ENCODE measurements at places on chromosomes 2 and 18. TPM values are rescaled to one million over a fixed set of nuclear protein-coding genes. Genes with fewer than 3 reads are reported as not detected.

The TANC1 gene
- total RNA-seq = 61.9 TPM

- no peaks in the 10 kb centered on the region for H3K27me3 ChIP-seq
- H3K27ac ChIP-seq = no peak overlapping the region
Observed at GRCh38 chr2:2265747-2266279, 65.3 kb downstream of the MYT1L start.

The CFAP65 gene
- total RNA-seq = not detected

GRCh38 chr2:31711737-31712136, 131.0 kb upstream of the SRD5A2 start:
- no peak overlapping the region for H3K4me3 ChIP-seq
- no peaks in the 10 kb centered on the region for H3K4me1 ChIP-seq
- no peaks in the 10 kb centered on the region for H3K27me3 ChIP-seq
- no peaks in the 10 kb centered on the region for H3K36me3 ChIP-seq
- no peak for DNase-seq
- no peak overlapping the region for H3K27ac ChIP-seq

GRCh38 chr2:24313744-24314632, 46.3 kb downstream of the ITSN2 start:
- no peaks in the 10 kb centered on the region for H3K27me3 ChIP-seq
- H3K27ac ChIP-seq = no peak overlapping the region
- no peak for DNase-seq
- H3K4me3 ChIP-seq = no peak overlapping the region
- no peaks in the 10 kb centered on the region for H3K36me3 ChIP-seq
- no peaks in the 10 kb centered on the region for H3K4me1 ChIP-seq

DNA sequence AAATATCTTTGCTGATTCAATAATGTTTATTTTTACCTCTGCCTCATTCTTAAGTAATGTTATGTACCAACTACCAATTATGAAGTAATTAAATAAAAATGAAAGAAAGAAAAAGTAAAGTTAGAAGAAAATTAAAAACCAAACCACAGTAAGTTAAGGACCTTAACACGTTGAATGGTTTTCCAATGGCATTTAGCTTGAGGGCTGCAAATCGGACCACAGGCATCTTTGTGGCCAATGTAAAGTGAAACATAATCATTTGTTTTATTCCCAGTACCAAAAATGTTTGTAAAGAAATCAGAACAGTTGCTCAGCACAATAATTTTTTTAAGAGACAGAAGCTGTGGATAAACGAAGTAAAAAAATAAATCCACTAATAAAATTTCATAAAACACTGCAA, 1455.5 kb upstream of the ZEB2 start:
- no peaks in the 10 kb centered on the region for H3K36me3 ChIP-seq
- H3K4me3 ChIP-seq = no peak overlapping the region
- no peak for DNase-seq
- H3K27ac ChIP-seq = no peak overlapping the region

- no peak for DNase-seq
- H3K4me1 ChIP-seq = no peaks in the 10 kb centered on the region
- no peak overlapping the region for H3K27ac ChIP-seq
- H3K36me3 ChIP-seq = no peaks in the 10 kb centered on the region
Observed at GRCh38 chr2:57740891-57741290, 305.7 kb upstream of the VRK2 start.

The IRS1 gene
- 16.9 TPM for total RNA-seq

GRCh38 chr2:220422676-220423075, 795.2 kb downstream of the SLC4A3 start:
- no peak overlapping the region for H3K27ac ChIP-seq
- H3K36me3 ChIP-seq = no peaks in the 10 kb centered on the region
- DNase-seq = no peak

DNA sequence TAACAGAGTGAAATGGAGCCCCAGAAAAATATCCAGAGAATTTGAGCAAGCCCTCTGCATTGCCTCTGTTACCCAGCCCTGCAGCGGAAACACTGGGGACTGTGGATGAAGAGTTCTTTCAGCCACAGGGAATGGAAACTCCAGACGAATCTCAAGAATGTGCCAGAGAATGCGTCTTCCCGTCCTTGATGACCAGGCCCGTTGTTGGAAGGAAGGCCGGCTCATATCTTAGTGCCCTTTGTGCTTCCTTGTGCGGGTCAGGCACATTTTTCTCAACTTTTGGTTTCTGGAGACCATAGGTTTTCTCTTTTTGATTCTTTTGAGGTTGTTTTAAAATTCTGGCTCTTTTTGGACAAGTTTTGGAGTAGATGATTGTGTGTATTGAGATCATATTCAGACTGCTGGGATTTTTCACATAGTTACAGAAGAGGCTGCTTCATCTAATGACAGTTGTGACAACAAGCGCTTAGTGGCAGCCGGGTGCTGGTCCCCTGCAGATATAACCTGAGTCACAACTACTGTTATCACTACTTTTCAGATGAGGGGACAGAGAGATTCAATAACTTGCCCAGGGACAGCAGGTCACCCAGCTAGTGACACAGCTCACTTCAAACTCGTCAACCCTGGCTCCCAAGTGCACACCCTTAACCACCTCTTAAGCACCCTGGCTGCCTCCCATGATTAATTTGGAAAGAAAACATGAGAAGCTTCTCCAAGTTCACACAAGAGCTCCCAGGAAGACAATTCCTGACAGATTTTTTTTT, 15.7 kb downstream of the MAL start:
- no peaks in the 10 kb centered on the region for H3K36me3 ChIP-seq
- no peak overlapping the region for H3K4me3 ChIP-seq
- no peak for DNase-seq
- H3K27ac ChIP-seq = no peak overlapping the region

DNA sequence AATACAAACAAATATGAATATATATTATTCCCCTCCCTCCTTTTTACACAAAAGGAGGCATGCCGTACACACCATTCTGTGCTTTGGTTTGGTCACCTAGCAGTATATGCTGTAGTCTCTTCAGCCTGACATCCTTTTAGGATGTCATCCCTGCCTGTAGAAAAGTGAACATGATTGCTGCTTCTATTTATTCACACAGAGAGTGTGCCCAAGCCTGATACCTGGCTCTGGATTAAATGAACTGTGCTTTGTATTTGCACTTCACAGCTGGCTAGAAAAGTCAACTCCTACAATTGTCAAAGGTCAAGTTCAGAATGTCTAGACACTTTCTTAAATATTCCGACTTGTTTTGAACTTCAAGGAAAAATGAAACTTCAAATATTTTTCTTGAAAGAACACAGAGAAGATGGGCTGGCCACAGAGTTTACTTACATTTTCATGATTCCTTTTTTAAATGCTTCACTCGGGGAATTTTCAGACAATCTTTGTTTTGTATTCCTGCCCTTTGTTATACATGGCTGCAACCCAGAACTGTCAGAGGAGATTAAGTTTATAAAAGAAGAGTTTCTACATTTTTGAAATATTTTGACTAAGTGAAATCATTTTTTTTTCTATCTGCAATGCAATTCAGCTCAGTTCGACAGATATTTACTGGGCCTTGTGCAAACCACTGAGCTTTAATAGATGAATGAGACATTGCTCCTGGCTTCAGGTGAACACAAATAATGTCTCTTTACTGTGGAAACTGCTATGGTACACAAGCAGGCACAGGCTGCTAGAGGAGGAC, 33.5 kb downstream of the DAPL1 start:
- H3K27me3 ChIP-seq = no peaks in the 10 kb centered on the region
- no peak overlapping the region for H3K27ac ChIP-seq
- no peaks in the 10 kb centered on the region for H3K4me1 ChIP-seq
- no peak for DNase-seq
- H3K36me3 ChIP-seq = no peaks in the 10 kb centered on the region

GRCh38 chr18:46650681-46651080, 6.3 kb downstream of the LOXHD1 start:
- H3K4me1 ChIP-seq = no peaks in the 10 kb centered on the region
- no peaks in the 10 kb centered on the region for H3K27me3 ChIP-seq
- H3K4me3 ChIP-seq = no peak overlapping the region
- H3K27ac ChIP-seq = no peak overlapping the region
- DNase-seq = no peak
- no peaks in the 10 kb centered on the region for H3K36me3 ChIP-seq

GRCh38 chr2:49288113-49288705, 133.9 kb upstream of the FSHR start:
- H3K4me3 ChIP-seq = no peak overlapping the region
- H3K4me1 ChIP-seq = no peaks in the 10 kb centered on the region
- no peak for DNase-seq
- no peaks in the 10 kb centered on the region for H3K36me3 ChIP-seq

DNA sequence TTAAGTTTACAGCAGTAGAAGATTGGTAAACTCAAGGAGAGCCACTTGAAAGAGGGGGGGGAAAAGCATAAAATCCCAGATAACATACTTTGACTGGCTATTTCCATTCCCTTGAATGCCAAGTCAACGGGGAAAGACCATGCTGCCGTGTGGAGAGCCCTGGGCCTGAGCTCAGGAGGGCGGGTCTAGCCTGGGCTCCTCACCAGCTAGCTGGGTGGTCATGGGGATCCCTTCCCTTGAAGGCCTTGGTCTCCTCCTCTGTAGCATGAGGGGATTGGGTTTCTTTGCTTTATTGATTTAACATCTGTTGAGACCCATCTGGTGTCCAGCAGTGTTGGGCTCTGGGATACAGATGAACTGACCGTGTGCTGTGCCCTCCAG, 35.0 kb downstream of the TEX51 start:
- H3K36me3 ChIP-seq = no peaks in the 10 kb centered on the region
- H3K27ac ChIP-seq = no peak overlapping the region
- no peak overlapping the region for H3K4me3 ChIP-seq
- DNase-seq = no peak
- no peaks in the 10 kb centered on the region for H3K4me1 ChIP-seq
- no peaks in the 10 kb centered on the region for H3K27me3 ChIP-seq

The TTLL4 gene
- total RNA-seq = 23.3 TPM

DNA sequence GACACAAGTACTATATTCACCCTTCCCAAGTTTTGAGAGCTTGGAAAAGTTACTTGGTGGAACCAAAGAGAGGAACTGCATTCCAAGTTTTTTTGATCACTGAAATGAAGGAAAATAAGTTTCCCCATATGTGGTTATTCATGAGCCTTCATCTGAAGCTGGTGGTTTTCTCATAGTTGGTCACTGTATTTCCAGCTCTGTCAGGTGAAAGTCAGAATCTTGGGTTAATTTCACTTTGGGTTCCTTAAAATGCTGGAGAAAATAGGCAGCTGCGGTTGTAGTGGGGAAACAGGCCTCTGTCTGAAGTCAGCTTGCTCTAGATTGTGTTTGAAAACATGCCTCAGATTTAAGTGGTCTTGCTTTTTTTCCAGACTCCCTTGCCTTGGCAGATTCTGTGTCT, 200.5 kb downstream of the HRH4 start:
- no peak overlapping the region for H3K4me3 ChIP-seq
- H3K4me1 ChIP-seq = peaks cover 19% of the 10 kb centered on the region

- H3K27me3 ChIP-seq = no peaks in the 10 kb centered on the region
- no peaks in the 10 kb centered on the region for H3K4me1 ChIP-seq
- DNase-seq = no peak
- H3K27ac ChIP-seq = no peak overlapping the region
Observed at GRCh38 chr2:184579226-184579625, 19.1 kb upstream of the ZNF804A start.

The TXNDC2 gene
- 0.49 TPM for total RNA-seq

DNA sequence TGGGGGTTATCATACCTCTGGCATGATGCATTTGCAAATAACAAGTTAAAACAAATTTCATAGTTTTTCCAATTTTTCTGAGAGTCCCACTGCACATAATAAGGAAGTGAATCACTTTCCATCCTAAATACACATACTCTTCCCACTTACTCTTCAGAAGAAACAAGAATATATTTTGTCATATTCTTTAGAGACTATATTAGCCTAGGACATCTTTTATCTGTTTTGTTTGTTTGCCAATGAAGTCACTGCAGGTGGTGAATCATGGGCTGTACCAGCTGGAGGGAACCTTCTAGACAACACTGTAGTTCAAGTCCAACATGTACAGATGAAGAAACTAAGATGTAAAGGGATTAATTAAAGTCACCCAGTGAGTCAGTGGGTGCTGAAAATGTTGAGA, 116.8 kb downstream of the XIRP2 start:
- DNase-seq = no peak
- no peak overlapping the region for H3K4me3 ChIP-seq
- no peaks in the 10 kb centered on the region for H3K36me3 ChIP-seq
- H3K4me1 ChIP-seq = no peaks in the 10 kb centered on the region
- H3K27ac ChIP-seq = no peak overlapping the region

The CIB4 gene
- not detected for total RNA-seq

- H3K4me3 ChIP-seq = no peak overlapping the region
- H3K36me3 ChIP-seq = no peaks in the 10 kb centered on the region
- DNase-seq = peak; percentile 62
Observed at GRCh38 chr2:65396348-65397026, 35.9 kb downstream of the SPRED2 start.

DNA sequence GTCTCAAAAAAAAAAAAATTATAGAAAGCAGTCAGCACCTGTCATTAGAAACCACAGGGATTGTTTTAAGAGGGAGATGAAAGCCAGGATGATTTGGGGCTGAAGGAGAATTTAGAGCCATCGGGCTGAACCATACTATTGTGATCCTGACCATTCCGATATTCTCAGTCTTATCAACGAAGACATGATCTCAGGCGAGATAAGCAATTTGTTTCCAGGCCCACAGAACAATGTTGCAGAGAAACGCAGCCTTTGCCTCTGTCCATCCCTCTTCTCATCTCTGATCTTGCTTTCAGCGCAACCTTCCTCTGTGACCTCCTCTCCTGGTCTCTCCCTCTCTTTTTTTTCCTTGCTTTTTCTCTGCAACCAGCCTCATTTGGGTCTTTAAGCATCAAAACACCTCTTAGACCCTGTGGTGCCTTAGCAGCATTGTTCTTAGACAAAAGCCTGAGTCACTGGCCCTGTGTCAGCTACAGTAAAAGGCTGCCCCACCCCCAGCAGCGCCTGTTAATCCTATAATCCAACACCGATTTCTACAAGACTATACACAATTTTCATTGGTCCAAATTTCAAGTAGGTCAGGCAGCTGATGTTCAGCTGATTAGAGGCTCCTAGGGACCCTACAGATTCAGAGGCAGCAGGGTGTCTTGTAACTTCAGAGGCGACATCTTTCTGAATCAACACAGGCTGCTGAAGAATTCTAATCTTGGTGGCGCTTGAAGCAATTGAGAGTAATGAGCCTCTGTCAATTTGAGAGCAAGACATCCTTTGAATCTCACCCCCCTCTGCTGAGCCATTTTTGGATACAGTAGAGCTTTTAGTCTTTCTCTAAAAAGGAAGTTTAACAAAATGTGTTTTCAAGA, 206.0 kb downstream of the NCK2 start:
- H3K27ac ChIP-seq = no peak overlapping the region
- no peaks in the 10 kb centered on the region for H3K4me1 ChIP-seq
- no peak overlapping the region for H3K4me3 ChIP-seq
- H3K27me3 ChIP-seq = no peaks in the 10 kb centered on the region
- no peaks in the 10 kb centered on the region for H3K36me3 ChIP-seq
- DNase-seq = no peak

GRCh38 chr2:60549928-60550177, 3.6 kb downstream of the BCL11A start:
- H3K36me3 ChIP-seq = no peaks in the 10 kb centered on the region
- peak overlapping the region; percentile 64 for H3K27ac ChIP-seq
- no peaks in the 10 kb centered on the region for H3K27me3 ChIP-seq
- peak overlapping the region; percentile 49 for H3K4me3 ChIP-seq
